ENCODE measurements at places on chromosomes 11 and 22. TPM values are rescaled to one million over a fixed set of nuclear protein-coding genes. Genes with fewer than 3 reads are reported as not detected.

Gene KDM4E
- polyA plus RNA-seq = not detected

Gene SSH3
- 5.5 TPM for polyA plus RNA-seq

Gene FANCF
- polyA plus RNA-seq = 16.1 TPM

Gene FIBIN
- polyA plus RNA-seq = not detected

Gene SLC22A9
- not detected for polyA plus RNA-seq

Gene PDGFB
- 0.24 TPM for polyA plus RNA-seq

Gene RGL4
- polyA plus RNA-seq = 3.7 TPM

Gene GPR83
- 0.20 TPM for polyA plus RNA-seq

Gene STARD10
- 33.4 TPM for polyA plus RNA-seq

Gene PGA5
- polyA plus RNA-seq = not detected

Gene PANX3
- polyA plus RNA-seq = not detected

Gene DGCR6L
- 63.5 TPM for polyA plus RNA-seq

Gene OR5D14
- polyA plus RNA-seq = not detected

Gene GSTT2
- polyA plus RNA-seq = not detected

Gene TREH
- not detected for polyA plus RNA-seq

Gene PNPLA3
- polyA plus RNA-seq = not detected

Gene CNGA4
- polyA plus RNA-seq = not detected

Gene TMPRSS5
- not detected for polyA plus RNA-seq

Gene PSMD13
- 179 TPM for polyA plus RNA-seq

Gene SMTNL1
- 0.14 TPM for polyA plus RNA-seq

Gene NXPE1
- polyA plus RNA-seq = not detected

Gene ABTB2
- polyA plus RNA-seq = 0.04 TPM

Gene PHF5A
- polyA plus RNA-seq = 23.8 TPM

Gene MAPK8IP1
- 0.26 TPM for polyA plus RNA-seq

Gene OR51I1
- polyA plus RNA-seq = not detected

Gene FAM111B
- polyA plus RNA-seq = 3.8 TPM

Gene SUSD2
- polyA plus RNA-seq = not detected

Gene SEPTIN5
- 0.43 TPM for polyA plus RNA-seq

Gene TMEM151A
- polyA plus RNA-seq = not detected

Gene SYT8
- not detected for polyA plus RNA-seq

Gene OR4D5
- polyA plus RNA-seq = not detected

Gene POU2AF2
- not detected for polyA plus RNA-seq

Gene PRODH
- not detected for polyA plus RNA-seq

Gene ALDH3B2
- polyA plus RNA-seq = not detected

Gene RIBC2
- not detected for polyA plus RNA-seq

Gene UNC93B1
- polyA plus RNA-seq = 140 TPM

Gene OR8G5
- polyA plus RNA-seq = not detected

Gene PATL1
- polyA plus RNA-seq = 6.0 TPM

Gene PRG2
- polyA plus RNA-seq = not detected

Gene TMEM121B
- not detected for polyA plus RNA-seq

Gene SNRPD3
- 141 TPM for polyA plus RNA-seq

Gene ARHGAP1
- 42.6 TPM for polyA plus RNA-seq

Gene SHANK2
- not detected for polyA plus RNA-seq

Gene OR10A3
- polyA plus RNA-seq = not detected

Gene CABP7
- 0.11 TPM for polyA plus RNA-seq

Gene OR4C45
- not detected for polyA plus RNA-seq

Gene KLHDC7B
- polyA plus RNA-seq = 4.7 TPM
